ENCODE measurements at places on chromosomes 12 and 14.

GRCh38 chr12:3869865-3870264 is 3.3 kb downstream of the PARP11 start:
- no peak for DNase-seq

- no peak for DNase-seq
Observed at GRCh38 chr12:47360093-47360480, 280.3 kb upstream of the AMIGO2 start.

- no peak for DNase-seq
Observed at GRCh38 chr14:66237741-66238140, 248.4 kb upstream of the CCDC196 start.

DNA sequence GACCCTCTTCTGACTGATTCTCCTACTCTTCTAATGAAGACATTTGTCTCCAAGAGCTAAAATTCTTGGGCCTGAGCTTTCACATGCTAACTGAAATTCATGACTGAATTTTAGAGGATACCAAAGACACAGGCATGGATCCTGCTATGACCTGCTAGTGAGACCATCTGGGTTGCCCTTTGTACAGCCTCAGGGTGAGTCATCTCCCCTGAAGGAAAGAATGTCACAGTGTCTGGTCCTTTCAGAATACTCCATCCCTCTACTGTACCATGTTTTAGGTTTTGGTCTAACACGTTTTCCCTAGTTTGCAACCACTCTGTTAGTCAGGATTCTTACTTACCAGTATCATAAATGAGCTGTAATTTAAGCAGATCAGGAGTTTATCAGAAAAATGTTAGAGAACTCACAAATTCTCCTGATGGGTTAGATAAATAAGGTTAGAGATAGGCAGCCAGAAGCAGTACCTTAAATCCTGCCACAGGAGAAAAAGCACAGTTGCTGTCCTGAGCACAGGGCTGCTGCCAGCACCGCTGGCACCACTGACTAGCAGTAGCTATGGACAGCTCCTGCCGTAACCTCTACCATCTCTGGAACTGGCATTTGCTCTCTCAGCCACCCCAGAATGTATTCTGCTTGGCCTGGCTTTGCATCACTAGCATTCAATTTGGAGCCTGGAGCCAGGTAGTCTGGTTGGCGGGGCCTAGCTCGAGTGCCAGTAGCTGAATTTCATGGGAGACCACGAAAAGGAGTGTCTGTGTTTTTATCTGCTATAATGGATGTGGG is 127.6 kb downstream of the ANO6 start:
- peak; percentile 12 for DNase-seq

GRCh38 chr12:63848450-63848849 is 4.0 kb downstream of the SRGAP1 start:
- DNase-seq = no peak
